ENCODE measurements at places on chromosomes 1 and 21. TPM values are rescaled to one million over a fixed set of nuclear protein-coding genes. Genes with fewer than 3 reads are reported as not detected.
A peak's percentile ranks its signal among the peaks of the same experiment; 100 is the strongest.

The HORMAD1 gene
- total RNA-seq = 1.2 TPM

The GBP6 gene
- 0.12 TPM for total RNA-seq

The RGSL1 gene
- not detected for total RNA-seq

The CXADR gene
- 29.0 TPM for total RNA-seq

The SEC16B gene
- total RNA-seq = 2.2 TPM

The ANKRD35 gene
- 1.6 TPM for total RNA-seq

- no peak for DNase-seq
Measured at GRCh38 chr1:14332158-14332557, 266.3 kb upstream of the KAZN start.

DNA sequence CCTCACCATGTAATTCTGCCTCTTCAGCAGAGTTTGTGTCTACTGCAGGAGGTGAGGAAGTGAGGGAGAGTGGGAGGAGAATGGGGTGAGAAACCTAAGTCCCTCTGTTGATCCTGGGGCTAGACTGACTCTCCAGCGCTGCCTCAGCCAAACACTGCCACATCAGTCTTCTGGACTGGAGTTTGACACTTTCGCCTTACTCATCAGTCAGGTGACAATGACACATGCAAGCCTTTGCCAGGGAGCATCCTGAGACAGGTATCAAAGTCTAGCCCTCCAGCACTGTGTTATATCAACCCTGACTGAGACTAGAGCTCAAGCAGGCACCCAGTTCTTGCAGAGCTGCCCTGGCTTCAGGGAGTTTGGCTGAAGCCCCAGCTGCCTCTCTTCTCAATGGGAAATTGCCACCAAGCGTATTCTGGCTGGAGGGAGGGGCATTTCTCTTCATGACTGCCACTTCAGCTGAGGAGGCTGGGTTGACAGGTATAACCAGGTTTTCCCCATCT is 33.3 kb upstream of the SUCO start:
- peak; percentile 67 for DNase-seq

GRCh38 chr21:45939521-45940045 is 42.0 kb upstream of the COL6A1 start:
- DNase-seq = no peak

GRCh38 chr1:228095161-228095560 is 8.0 kb downstream of the C1orf35 start:
- DNase-seq = peak; percentile 12

DNA sequence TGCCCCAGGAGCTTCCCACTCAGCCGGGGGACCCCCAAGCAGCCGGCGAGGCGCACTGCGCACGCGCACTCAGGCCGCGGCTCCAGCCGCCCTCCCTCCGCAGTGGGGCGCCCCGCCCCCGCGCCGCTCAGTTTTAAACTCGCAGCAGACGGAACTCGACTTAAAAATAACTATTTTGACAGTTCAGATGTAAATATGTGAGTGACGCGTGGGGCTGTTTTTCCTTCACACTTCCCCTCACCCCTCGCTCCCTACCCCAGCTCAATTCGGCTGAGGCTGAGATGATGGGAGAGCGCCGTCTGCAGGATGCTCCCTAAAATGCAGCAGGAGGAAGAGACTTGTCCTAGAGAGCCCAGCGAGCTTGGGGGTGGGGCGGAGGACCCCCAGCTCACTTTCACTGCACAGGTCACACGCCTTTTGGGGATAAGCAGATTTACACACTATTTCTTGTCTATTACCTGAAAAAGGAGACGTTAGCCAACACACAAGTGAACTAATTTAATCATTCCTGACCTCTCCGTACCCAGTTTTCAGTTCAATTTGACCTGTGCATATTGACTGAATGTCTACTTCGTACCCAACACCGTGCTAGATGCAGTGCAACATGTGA is 8.9 kb upstream of the LEMD1 start:
- DNase-seq = peak; percentile 75

DNA sequence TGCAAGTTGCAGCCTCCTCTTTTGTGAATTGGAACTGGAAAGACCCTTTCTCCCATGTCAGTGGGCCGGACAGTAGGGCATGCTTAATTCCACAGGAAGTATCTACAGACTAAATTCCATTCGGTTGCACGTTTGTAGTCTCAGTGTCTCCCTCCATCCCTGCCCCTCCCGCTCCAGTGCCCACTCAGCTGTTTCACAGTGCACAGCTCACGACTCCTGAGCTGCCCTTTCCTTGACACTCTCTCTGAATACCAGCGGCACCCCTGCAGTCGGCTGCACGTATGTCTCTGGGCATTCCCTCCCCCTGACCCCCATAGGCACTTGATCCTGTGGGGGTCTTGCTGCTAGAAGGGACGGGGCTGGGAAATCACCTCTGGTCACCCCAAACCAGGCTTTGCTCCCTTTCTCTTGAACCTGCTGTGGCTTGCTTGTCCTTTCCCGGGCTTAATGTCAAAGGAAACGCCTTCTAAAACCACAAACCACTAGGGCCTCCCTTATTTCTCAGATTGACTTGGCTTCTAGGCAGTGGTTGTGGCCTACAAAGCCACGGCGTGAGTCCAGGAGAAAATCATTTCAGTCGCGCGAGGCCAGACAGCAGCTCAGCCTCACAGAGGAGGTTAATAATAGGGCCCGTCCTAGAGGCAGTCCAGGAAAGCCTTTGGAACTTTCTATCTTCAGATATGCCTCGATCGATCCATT is 365.3 kb upstream of the PROX1 start:
- no peak for DNase-seq

GRCh38 chr1:31069392-31069791 is 3.9 kb upstream of the PUM1 start:
- peak; percentile 33 for DNase-seq

- DNase-seq = no peak
Measured at GRCh38 chr21:16742131-16742641, 770.7 kb upstream of the CXADR start.

DNA sequence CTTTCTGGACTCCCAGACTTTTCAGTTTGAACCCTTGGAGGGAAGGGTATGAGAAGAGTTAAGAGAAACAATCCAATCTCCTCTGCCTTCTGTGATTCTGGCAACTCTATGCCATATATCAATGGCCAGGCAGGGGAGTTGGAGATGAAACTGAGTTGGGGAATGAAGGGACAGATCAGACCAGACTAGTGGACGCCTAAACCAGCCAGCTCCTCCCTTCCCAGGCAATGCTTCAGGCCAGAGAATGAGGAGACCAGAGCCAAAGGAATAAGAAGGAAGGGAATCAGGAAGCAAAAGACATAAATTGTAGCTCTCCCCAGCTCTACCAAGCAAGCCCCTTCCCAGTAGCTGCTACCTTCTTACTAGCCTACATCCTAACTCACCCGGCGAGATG is 22.7 kb downstream of the PLEKHA6 start:
- no peak for DNase-seq

DNA sequence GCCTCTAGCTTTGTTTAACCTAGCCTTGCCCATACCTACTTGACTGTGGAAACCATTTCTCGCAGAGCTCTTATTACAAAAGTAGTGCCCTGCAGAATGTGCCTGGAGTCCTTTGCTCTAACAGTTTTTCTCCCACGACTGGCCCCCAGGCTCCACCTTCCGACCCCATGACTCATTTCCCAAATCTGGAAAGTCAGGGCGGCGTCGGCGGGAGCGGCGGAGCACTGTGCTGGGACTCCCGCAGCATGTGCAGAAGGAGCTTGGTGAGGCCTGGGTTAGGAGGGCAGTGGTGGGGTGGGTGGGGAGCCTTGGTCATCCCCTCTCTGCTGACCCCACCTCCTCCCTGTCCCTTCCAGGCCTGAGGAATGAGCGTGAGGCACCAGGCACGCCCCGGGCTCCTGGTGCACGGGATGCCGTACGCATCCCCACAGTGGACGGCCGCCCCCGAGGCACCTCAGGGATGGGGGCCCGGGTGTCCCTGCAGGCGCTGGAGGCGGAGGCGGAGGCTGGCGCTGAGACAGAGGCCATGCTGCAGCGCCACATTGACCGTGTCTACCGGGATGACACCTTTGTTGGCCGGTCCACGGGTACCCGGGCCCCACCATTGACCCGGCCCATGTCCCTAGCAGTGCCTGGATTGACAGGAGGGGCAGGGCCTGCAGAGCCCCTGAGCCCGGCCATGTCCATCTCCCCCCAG is 47.5 kb downstream of the YARS1 start:
- DNase-seq = peak; percentile 65

- DNase-seq = no peak
Measured at GRCh38 chr1:169112241-169112640, 5.8 kb downstream of the ATP1B1 start.

DNA sequence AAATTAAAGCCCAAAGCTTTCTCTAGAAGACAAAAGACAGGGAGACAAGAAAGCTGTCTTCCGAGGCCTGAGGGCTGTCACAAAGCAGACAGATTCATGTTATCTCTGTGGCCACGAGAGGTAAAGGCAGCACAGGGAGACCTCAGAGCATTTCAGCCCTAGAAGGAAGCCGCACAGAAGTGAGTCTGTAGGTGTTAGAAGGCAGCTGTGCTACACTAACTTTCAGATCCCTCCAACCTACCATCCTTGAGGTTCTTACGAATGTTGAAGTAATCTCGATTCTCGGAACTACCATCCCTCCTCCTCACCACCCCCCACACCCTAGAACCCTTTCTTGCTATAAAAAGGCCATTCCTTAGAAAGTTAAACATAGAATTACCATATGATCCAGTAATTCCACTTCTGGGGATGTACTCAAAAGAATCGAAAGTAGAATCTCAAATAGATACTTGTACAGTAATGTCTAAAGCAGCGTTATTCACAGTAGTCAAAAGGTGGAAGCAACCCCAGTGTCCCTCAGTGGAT is 21.5 kb upstream of the LYST start:
- no peak for DNase-seq

DNA sequence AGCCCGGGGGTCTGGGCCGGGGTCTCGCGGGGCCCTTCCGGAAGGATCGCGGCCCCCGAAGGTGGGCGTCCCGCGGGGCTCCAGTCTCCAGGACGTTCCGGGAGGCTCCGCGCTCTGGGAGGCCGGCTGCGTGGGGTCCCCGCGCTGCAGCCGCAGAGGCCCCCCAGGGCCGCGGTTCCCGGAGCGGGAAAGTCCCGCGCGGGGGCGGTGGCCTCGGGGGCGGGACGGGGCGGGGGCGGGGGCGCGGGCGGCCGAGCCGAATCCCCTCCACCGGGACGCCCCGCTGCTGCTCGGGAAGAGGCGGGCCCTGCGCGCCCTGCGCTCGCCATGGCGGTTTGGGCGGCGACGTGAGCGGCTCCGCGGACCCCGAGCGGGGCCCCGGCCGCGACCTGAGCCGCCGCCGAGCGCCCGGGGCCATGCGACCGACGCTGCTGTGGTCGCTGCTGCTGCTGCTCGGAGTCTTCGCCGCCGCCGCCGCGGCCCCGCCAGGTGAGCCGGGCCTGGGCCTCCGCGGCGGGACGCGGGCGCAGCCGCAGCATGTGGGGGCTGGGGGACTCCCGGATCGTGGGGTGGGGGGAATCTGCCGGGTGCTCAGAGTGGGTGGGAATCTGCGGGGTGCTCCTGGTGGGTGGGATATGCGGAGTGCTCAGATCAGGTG is at the start of gene IFNGR2:
TSS of gene IFNGR2 (plus strand) at position 286 of the 658 bp plus-strand sequence. CDS start at position 417, 131 bp downstream.
- peak; percentile 85 for DNase-seq

- no peak for DNase-seq
Measured at GRCh38 chr1:161198194-161198896, 509 bp downstream of the ADAMTS4 start.

DNA sequence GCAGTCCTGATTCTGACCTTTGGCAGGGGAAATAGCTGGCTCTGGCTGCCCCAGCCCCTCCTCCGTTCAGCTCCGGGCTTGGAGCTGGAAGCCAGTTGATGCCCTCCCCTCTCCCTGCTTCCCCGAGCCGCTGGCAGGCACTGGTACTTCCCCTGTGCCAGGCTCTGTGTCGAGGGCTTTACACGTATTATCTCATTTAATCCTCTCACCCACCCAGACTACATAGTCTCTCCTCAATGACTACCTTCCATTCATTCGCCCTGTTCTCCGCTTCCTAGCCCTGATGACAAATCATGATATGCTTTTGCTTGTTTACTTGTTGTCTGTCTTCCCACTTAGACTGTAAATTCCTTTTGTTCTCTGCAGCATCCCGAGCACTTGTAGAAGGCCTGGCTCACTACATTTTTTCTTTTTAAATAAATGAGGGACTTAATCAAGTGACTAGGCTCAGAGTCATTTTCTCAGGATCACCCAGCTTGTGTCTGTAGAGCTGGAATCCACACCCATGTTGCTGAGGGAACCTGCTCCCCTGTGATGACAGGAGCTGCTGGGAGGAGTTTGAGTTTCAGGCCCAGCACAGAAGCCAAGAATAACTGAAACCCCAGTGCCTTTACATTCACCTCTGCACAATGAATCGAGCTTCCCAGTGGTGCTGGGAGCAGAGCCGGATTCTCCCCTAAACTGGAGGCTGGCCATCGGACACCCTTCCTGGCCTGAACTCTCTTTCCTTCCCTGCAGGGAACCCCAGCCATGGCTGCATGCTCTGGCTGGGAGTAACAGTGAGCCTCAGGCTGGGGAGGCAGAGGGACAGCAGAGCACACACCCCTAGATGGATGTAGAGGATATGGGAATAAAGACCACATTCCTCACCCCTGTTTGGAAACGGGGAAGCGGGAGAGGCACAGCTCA is 58.3 kb downstream of the UBIAD1 start:
- DNase-seq = no peak

DNA sequence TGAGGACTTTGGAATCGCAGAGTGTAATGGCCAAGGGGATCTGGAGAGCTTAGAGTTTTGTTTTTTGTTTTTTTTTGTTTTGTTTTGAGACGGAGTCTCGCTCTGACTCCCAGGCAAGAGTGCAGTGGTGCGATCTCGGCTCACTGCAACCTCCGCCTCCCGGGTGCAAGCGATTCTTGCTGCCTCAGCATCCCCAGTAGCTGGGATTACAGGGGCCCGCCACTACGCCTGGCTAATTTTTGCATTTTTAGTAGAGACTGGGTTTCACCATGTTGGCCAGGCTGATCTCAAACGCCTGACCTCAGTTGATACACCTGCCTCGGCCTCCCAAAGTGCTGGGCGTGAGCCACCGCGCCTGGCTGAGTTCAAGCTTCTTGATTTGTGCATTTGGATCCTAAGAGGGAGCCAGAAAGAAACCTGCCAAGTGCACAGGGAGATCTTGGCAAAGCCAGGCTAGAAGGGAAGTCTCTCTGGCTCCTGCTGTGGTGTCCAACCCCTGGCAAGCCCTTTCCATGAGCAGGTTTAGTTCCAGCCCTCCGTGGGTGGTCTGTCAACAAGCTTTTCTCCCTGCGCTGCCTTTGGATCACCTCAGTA is 852 bp downstream of the FAAH start:
- no peak for DNase-seq

- DNase-seq = peak; percentile 77
Measured at GRCh38 chr1:31703431-31704270, at the start of gene COL16A1. Gene COL16A1, minus strand, starts transcription at chr1:31704017. Its CDS starts 1,824 bp downstream, at chr1:31702193.

DNA sequence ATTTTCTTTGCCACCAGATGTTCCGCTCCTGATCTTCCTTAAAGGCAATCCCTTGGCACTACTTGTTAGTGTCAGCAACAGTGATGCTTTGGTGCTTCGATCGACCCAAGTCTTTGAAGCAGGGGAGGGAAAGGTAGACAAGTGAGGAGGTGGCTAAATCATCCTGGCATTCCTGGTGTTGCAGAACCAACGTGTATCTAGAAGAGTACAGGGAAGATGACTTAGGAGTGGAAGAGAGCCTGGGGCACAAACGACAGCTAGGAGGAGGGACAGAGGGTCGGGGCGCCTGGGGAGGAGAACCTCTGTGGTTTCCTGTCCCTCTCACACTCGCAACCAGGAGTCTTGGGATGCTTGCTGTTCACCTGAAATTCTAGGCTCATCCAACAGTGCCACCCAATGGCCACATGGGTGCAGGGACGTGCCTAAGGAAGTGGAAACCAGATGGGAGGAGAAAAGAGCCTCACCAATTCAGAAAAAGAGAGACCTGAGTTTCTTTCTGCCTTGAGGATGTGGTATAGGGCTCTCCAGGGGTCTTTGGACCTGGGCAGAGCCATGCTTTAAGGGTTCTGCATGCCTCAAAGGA is 9.5 kb upstream of the KCNA2 start:
- peak; percentile 71 for DNase-seq

GRCh38 chr1:219651993-219652392 is 39.1 kb upstream of the ZC3H11B start:
- DNase-seq = no peak
